Aorta (tissue), 5 donors: ENCODE measurements at places on chromosomes 4 and X. TPM values are rescaled to one million over a fixed set of nuclear protein-coding genes. Genes with fewer than 3 reads are reported as not detected.
A peak's percentile ranks its signal among the peaks of the same experiment; 100 is the strongest.

GRCh38 chrX:19836337-19836736 lies 51.1 kb downstream of the SH3KBP1 start:
- H3K36me3 ChIP-seq, result no peaks in the 10 kb centered on the region
- DNase-seq, result no peak
- no peak overlapping the region for H3K4me3 ChIP-seq
- H3K4me1 ChIP-seq, result no peaks in the 10 kb centered on the region
- no peaks in the 10 kb centered on the region for H3K27me3 ChIP-seq
- no peak overlapping the region for H3K27ac ChIP-seq

GRCh38 chr4:123528501-123529277 lies 132.1 kb downstream of the SPRY1 start:
- no peak overlapping the region for H3K4me3 ChIP-seq
- H3K27ac ChIP-seq, result no peak overlapping the region
- no peaks in the 10 kb centered on the region for H3K27me3 ChIP-seq
- H3K36me3 ChIP-seq, result no peaks in the 10 kb centered on the region

- H3K4me1 ChIP-seq, result no peaks in the 10 kb centered on the region
- DNase-seq, result no peak
- no peaks in the 10 kb centered on the region for H3K27me3 ChIP-seq
Measured at GRCh38 chrX:40058719-40059118, 39.0 kb downstream of the BCOR start.

GRCh38 chr4:105386012-105386411 lies 87.8 kb downstream of the PPA2 start:
- no peaks in the 10 kb centered on the region for H3K27me3 ChIP-seq
- no peak overlapping the region for H3K27ac ChIP-seq
- no peak for DNase-seq
- H3K4me1 ChIP-seq, result no peaks in the 10 kb centered on the region

- no peaks in the 10 kb centered on the region for H3K4me1 ChIP-seq
- no peaks in the 10 kb centered on the region for H3K36me3 ChIP-seq
- no peaks in the 10 kb centered on the region for H3K27me3 ChIP-seq
- H3K4me3 ChIP-seq, result no peak overlapping the region
- H3K27ac ChIP-seq, result no peak overlapping the region
- DNase-seq, result no peak
Measured at GRCh38 chr4:154604696-154605200, 7.7 kb downstream of the FGG start.

DNA sequence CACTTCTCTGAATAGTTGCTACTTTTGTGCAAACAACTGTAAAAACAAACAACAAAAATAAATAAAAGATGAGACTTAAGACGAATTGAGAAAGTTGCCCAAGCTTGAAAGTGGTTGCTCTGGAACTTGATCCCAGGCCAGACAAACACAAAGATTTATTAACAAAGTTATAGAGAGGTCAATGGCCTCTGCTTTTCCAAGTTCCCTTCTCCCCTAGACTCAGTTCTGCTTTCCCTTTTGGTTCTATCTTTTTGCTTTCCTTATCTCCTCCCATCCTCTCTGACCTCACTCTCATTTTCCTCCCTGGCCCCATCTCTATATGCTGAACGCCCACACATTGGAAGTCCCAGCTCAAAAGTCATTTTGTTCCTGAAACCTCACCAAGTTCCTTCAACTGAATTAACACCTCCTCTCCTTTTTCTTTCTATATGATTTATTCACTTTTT lies 82.7 kb downstream of the MXRA5 start:
- no peaks in the 10 kb centered on the region for H3K27me3 ChIP-seq
- no peak overlapping the region for H3K4me3 ChIP-seq

DNA sequence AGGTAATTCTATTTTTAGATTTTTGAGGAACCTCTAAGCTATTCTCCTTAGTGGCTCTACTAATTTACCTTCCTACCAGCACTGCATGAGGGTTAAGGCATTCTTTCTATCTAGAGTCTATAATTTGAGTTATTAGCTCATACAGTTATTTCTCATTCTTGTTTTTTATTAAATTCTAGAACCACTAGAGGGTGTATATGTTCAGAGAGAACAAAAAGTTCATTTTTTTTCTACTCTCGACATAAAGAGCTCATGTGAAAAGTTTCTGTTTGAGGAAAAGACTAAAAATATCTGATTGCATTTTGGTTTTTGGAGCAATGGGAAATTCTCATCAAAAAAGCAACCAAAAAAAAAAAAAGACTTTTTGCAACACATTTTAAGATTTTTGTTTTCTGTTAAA lies 57.0 kb upstream of the LRAT start:
- DNase-seq, result no peak
- H3K36me3 ChIP-seq, result no peaks in the 10 kb centered on the region
- H3K4me3 ChIP-seq, result no peak overlapping the region
- no peak overlapping the region for H3K27ac ChIP-seq

- H3K36me3 ChIP-seq, result no peaks in the 10 kb centered on the region
- H3K27me3 ChIP-seq, result no peaks in the 10 kb centered on the region
- DNase-seq, result no peak
- no peaks in the 10 kb centered on the region for H3K4me1 ChIP-seq
Measured at GRCh38 chr4:75584067-75584466, 28.2 kb downstream of the ODAPH start.

The CSAG3 gene
- total RNA-seq, result not detected

DNA sequence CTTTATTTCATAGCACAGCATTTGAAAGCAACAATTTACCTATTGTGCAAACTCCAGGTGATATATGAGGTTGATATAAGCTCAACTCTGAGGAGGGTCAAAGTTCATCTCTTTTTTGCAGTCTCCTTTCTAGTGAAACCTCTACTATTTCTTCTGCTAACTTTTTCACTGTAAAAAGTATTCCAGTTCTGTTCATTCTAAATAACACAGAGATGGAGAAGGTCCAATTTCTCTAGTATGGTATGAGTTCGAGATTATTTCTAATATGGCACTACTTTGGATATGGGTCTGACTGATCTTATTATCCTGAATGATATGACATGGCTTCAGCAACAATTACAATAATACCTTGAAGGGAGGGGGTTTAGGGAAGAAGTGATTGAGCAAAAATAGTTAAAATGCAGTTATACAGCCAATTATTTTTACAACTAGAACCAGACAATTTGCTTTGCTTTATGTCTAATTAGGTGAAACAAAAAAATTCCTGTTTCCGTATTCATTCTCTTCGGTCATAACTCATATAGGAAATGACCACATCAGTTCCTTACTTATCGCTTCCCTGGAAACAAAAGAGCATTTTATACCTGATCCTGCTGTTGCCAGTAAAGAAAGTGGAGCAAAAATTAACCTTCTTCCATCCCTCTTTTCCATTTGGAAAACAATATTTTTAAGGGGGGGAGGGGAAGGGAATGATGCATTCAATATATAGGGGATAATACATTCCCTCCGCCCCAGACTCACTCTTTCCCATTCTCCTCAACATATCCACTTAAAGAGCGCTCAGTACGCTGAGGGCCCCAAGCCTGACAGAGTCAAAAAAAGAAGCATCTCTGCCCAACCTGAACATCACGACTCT lies 1.0 kb downstream of the TBC1D9 start:
- peak overlapping the region; percentile 43 for H3K27ac ChIP-seq
- peak overlapping the region; percentile 69 for H3K4me3 ChIP-seq
- H3K27me3 ChIP-seq, result no peaks in the 10 kb centered on the region
- H3K4me1 ChIP-seq, result no peaks in the 10 kb centered on the region
- H3K36me3 ChIP-seq, result no peaks in the 10 kb centered on the region
- DNase-seq, result no peak

DNA sequence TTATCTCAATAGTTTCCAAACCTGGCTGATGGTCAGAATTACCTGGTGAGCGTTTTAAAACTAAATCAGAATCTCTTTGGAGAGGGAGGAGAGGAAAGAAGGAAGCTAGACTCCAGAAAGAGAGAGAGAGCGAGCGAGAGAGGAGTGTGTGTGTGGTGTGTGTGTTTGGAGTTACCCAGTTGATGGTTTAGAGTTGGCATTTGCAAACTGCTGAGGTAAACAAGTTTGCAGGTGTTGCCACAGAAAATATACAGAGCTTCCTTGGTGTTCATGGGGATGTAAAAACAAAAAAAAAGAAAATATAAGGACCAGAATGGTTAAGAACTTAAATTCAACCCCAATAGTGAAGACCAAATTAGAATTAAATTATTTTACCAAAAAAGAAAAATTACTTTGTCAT lies 26.4 kb upstream of the LAP3 start:
- H3K4me3 ChIP-seq, result no peak overlapping the region
- no peaks in the 10 kb centered on the region for H3K27me3 ChIP-seq
- DNase-seq, result no peak
- no peak overlapping the region for H3K27ac ChIP-seq
- no peaks in the 10 kb centered on the region for H3K36me3 ChIP-seq
- H3K4me1 ChIP-seq, result no peaks in the 10 kb centered on the region

GRCh38 chr4:163816494-163816893 lies 322.0 kb downstream of the TMA16 start:
- H3K36me3 ChIP-seq, result no peaks in the 10 kb centered on the region
- H3K4me1 ChIP-seq, result no peaks in the 10 kb centered on the region
- no peak for DNase-seq
- H3K27ac ChIP-seq, result no peak overlapping the region
- no peaks in the 10 kb centered on the region for H3K27me3 ChIP-seq
- no peak overlapping the region for H3K4me3 ChIP-seq

GRCh38 chr4:85823295-85823694 lies 348.3 kb downstream of the ARHGAP24 start:
- no peak overlapping the region for H3K27ac ChIP-seq
- no peak overlapping the region for H3K4me3 ChIP-seq
- no peaks in the 10 kb centered on the region for H3K36me3 ChIP-seq
- H3K4me1 ChIP-seq, result peaks cover 3% of the 10 kb centered on the region
- no peaks in the 10 kb centered on the region for H3K27me3 ChIP-seq
- DNase-seq, result no peak

The SPACA5 gene
- total RNA-seq, result not detected

DNA sequence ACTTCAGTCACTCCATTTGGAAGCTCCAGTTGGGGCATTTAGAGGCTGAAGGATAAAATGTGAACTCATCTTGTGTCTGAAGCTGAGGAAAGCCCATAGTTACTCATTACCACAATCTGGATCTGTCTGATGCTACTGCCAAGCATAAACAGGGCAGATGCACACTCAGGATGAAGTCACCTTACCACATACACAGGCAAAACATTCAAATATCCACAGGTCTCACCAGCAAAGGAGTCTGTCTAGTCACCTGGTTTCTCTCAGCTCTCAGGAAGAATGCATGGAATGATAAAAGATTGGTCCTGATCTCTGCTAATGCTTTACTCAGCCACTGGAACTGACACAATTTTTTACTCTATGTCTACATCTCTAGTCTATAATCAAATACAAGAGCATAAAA lies 13.0 kb upstream of the ODAPH start:
- no peak overlapping the region for H3K27ac ChIP-seq
- DNase-seq, result no peak
- no peaks in the 10 kb centered on the region for H3K27me3 ChIP-seq
- H3K4me1 ChIP-seq, result no peaks in the 10 kb centered on the region
- H3K36me3 ChIP-seq, result peaks cover 2% of the 10 kb centered on the region

DNA sequence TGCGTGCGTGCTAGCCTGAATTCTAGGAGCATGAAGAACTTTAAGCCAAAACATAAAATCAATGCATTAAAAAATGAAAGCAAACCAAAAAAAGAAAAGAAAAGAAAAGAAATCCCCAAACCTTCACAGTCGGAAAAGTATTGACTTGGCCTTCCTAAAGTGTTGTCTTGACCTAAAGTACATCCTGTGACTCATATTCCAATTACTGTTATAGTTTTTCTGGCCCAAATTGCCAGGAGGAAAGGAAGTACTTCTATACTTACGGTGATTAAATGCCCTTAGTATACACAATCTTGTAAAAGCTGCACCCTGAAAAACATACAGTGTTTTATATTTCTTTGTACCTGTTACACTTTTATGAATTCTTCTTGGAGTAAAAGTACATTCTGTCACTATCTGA lies 512.8 kb downstream of the ANKRD50 start:
- no peak overlapping the region for H3K4me3 ChIP-seq

GRCh38 chr4:123564758-123565346 lies 168.3 kb downstream of the SPRY1 start:
- DNase-seq, result no peak
- no peaks in the 10 kb centered on the region for H3K27me3 ChIP-seq
- H3K4me3 ChIP-seq, result no peak overlapping the region
- no peaks in the 10 kb centered on the region for H3K36me3 ChIP-seq
- no peaks in the 10 kb centered on the region for H3K4me1 ChIP-seq

DNA sequence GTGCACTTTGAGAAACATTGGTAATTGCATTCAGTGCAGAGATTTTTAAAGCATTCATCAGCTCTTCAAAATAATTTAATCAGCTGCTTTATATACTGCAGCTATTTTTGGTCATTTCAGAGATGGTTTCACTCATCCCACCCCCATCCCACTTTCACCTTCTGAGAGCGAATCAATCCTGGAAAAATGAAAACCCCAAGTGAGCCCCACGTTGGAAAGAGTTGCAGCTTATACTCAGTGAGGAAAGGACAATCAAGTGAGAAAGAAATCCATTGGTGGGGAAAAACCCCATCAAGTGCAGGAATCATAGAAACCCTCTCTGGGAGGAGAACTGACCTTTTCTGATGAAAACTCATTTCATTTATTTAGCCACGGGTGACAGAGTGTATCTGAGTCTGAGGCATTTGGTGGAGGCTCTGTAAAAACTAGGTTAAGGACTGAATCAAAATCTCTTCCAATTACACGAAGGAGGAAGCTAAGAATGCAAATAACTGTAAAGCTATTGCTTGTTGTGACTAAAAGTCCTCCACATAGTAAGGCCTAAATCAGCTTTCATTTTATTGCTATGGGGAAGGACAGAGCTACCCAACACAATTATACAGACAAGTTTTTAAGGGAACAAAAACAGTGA lies 240.4 kb upstream of the PGRMC2 start:
- H3K27ac ChIP-seq, result peak overlapping the region; percentile 100
- H3K27me3 ChIP-seq, result no peaks in the 10 kb centered on the region
- no peak for DNase-seq
- H3K4me3 ChIP-seq, result no peak overlapping the region
- peaks cover 4% of the 10 kb centered on the region for H3K4me1 ChIP-seq

DNA sequence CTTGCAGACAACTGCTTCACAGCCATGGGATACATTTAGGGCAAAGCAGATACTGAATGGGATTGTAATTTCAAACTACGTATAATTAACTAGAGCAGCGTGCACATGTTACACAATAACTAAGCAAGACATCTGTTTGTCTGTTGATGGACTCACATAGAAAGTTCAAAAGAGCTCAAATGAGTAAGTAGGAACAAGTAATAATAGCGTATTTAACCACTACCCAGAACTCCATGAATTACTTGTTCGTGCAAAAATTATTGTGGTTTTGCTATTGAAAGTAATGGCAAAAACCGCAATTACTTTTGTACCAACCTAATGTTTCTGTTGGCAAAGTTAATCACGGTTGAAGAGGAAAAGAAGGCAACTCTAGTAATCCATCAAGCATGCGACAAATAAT lies 825.4 kb downstream of the PCDH18 start:
- H3K27me3 ChIP-seq, result no peaks in the 10 kb centered on the region
- no peaks in the 10 kb centered on the region for H3K4me1 ChIP-seq
- no peak overlapping the region for H3K27ac ChIP-seq
- no peaks in the 10 kb centered on the region for H3K36me3 ChIP-seq

The MAGEA2 gene
- not detected for total RNA-seq

- H3K4me1 ChIP-seq, result peaks cover 12% of the 10 kb centered on the region
- H3K36me3 ChIP-seq, result no peaks in the 10 kb centered on the region
Measured at GRCh38 chr4:15428611-15429010, 778 bp downstream of the C1QTNF7 start.

The CT55 gene
- total RNA-seq, result not detected
